ENCODE measurements at places on chromosomes 11 and 22.
A peak's percentile ranks its signal among the peaks of the same experiment; 100 is the strongest.

DNA sequence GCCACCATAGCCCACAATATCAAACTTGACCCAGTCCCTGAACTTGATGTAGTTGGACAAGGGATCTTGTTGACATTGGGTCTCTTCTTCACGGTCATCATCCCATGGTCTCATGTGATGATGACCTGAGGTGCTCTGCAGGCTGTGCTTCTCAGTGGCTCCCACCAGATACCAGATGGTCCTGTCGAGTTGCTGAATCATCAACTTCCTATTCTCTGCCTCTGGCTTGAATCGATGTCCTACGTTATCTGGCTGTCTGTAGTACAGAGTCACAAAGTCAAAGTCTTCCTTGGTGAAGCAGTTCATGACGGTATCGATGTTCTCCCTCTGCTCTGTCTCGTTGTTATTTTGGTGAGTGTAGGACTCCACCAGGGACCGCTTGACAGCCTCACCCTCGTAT, 145.7 kb upstream of the ALDH3B2 start:
- DNase-seq: no peak

DNA sequence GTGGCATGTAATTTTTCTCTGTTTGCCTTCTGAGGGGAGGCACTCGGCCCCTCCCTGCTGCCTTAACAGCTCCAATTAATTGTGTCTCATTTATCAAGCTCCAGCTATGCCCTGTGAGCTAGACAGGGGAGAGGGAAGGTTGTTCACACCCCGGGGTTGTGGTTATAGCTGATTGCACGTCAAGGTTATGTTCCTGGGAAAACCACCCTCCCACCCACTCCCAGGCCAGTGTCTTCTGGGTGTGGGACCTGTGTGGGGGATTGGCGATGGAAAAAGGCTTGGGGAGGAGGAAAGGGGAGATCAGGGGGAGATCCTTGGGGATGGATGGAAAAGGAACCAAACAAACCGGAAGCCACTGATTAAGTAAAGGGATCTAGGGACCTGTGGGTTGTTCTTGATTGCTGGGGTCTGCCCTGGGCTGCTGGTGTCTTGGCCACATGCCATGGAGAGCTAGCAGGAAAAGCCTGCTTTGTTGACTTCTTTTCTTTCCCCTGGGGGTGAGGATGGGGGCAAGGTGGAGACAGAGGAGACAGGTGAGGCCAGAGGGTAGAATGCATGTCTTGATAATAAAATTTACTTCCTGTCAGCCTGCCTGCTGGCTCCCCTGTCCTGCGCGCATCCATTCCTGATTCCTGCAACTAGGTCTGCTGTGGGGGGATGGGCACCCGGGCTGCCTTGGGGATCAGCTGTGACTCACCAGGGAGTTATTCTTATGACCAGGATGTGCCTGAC, 13.5 kb upstream of the SORL1-AS1 start:
- DNase-seq: peak; percentile 44

DNA sequence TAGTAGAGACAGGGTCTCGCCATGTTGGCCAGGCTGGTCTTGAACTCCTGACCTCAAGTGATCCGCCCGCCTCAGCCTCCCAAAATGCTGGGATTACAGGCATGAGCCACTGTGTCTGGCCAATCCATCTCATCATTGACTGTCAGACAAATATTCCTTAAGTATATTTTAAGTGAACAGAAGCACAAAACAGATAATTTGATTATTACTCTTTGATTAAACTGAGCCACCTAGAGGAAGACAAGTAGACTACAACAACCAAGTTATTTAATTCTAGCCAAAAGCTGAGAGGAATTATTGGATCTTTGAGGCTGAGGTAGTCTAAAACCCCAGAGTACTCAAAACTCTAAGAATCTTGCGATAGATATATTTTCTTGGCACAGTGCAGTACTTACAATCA, 1.2 kb downstream of the ACRV1 start:
- DNase-seq: peak; percentile 9

- peak; percentile 21 for DNase-seq
Measured at GRCh38 chr11:65279741-65280440, 18.1 kb downstream of the POLA2 start.

DNA sequence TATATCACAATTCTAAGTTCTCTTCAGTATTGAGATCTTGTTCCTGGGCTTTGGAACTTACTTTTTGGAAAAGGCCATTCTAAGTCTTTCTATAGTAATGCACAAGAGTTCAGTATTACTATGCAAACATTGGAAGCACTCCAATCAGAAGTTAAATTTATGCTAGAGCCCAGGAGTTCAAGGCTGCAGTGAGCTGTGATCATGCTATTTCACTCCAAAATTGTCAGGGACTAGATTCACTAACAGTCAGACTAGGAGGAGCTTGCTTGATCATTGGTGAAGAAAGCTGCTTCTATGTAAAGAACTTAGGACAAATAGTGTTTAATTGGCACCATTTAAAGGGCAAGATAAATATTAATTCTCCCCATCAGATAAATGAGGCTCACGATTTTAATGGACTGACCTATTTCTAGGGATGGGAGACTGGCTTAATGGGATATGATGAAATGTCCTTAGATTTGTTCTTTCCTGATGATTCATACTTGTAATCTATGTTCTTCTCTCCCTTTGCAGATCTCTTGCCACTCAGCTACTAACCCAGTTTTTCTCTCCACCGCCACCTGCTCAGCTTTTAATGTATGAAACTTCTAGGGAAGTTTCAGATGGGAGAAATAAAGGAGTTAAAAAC, 32.6 kb upstream of the TMEM123 start:
- no peak for DNase-seq

GRCh38 chr22:38415561-38416321, 39.3 kb downstream of the KCNJ4 start:
- no peak for DNase-seq

- DNase-seq: peak; percentile 46
Measured at GRCh38 chr22:36385491-36386350, 2.0 kb downstream of the MYH9 start.

DNA sequence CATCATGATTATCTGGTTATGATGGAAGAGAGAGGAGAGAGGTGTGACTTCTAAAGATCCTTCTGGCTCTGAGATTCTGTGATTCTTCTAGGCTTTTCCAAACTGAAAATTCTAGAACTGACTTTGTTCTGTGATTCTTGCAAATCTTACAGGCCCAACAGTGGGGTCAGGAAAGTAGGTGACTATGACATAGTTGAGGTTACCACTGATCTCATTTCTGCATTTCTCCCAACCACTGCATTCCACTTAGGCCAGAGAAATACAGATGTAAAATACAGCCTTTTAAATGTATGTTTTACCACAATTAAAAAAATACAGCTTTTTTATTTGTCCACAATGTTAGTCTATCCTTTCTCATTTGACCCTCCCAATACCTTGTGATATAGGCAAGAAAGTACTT, 83.7 kb downstream of the STIM1 start:
- DNase-seq: no peak

- DNase-seq: peak; percentile 30
Measured at GRCh38 chr11:13277768-13278608, at the start of gene BMAL1. Gene BMAL1 (plus strand): TSS chr11:13277790. CDS start chr11:13354309, 76,519 bp downstream.

- no peak for DNase-seq
Measured at GRCh38 chr11:128573638-128574037, 13.7 kb downstream of the ETS1 start.

DNA sequence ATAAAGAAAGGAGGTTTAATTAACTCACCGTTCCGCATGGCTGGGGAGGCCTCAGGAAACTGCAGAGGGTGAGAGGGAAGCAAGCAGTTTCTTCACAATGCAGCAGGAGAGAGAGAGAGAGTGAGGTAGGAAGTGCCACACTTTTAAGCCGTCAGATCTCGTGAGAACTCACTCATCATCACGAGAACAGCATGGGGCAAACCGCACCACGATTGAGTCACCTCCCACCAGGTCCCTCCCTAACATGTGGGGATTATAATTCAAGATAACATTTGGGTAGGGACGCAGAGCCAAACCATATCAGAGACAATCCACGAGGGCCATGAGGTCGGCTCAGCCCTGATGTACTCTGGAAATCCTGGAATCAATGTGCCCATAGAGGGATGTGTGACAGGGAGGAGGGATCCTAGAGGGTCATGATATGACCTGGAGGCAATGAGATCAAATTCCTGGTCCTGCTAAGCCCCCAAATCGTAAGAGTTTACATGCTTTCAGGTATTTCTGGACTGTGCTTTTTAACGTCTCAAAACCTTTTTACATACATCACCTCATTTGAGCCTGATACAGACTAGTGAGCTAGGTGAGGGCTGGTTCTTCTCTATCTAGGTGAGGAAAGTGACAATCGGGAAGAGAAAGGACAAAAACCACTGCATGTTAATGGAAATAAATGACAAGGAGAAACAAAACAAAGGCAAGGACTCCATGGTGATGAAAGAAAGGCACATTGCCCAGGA, 19.5 kb upstream of the RASSF10 start:
- DNase-seq: no peak

DNA sequence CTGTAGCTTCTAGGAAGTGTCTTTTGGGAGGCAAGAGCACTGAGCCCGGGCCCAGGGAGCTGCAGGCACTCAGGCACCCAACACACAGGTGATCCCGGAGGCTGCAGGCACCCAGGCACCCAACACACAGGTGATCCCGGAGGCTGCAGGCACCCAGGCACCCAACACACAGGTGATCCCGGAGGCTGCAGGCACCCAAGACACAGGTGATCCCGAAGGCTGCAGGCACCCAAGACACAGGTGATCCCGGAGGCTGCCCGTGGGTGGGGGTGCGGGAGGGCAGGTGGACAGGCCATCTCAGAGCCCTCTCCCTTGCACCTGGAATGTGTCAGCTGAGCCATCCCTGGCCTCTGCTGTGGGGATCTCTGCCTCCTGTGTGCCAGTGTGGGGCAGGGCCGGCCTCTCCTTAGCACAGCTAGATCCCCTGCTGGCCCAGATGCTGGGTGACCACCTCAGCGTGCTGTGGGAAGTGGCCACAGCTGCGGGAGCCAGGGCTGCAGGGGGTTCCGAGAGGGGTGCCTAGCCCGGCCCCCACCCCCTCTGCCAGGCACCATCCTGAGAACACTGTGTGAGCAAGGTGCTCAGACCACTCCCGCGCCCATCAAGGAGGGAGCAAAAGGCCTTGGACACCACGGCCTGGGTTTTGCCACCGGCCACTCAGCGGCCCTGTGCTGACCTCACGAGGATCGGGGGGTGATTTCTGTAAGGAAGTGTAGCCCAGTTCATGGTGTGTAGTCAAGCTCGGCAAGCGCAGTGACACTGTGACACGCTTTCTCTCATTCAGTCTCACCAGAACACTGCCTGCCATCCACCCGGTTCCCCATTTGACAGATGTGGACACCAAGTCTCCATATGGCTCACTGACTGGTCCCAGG, 14.2 kb downstream of the MRGPRG start:
- DNase-seq: no peak

GRCh38 chr11:129610125-129610524, 205.5 kb upstream of the TMEM45B start:
- no peak for DNase-seq

- DNase-seq: no peak
Measured at GRCh38 chr11:17550450-17551346, 3.6 kb downstream of the OTOG start.

- no peak for DNase-seq
Measured at GRCh38 chr11:118005224-118006152, 19.3 kb downstream of the IL10RA start.

GRCh38 chr11:33703234-33703633, 2.6 kb upstream of the C11orf91 start:
- no peak for DNase-seq

- no peak for DNase-seq
Measured at GRCh38 chr22:24450610-24451009, 23.2 kb downstream of the ADORA2A start.

DNA sequence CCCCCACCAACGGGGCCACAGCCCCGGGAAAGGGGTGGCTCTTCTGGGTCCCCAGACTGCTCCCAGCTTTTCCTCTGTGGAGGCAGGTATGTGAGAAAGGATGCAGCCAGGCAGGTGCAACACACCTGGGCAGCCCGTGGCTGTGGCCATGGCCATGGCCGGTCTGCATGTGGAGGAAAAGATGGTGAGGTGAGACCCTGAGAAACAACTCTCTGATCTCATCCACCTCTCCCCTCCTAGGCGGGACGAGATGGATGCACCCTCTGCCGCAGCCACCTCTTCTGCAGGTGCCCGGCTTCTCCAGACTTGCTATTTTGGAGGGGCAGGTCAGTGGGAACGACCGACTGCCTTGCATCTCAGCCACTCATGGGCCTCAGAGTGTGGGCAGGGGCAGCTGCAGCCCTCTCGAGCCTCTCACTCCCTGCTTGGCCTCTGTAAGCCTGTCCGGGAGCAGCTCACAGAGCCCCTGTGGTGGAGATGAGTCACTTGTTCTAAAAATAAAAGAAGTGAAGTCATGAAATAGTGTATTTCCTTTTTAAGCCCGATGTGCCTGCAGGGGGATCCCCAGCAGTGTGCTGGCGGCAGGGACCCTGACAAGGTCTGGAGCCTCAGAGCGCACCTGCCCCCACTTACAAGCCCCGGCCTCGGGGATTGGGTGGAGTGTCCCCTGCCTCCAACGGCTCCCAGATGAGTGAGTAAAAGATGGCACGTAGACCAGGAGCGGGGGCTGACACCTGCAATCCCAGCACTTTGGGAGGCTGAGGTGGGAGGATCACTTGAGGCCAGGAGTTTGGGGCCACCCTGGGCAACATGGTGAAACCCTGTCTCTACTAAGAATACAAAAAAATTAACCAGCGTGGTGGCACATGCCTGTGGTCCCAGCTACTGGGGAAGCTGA, 10.7 kb downstream of the SMIM38 start:
- no peak for DNase-seq

All from T-helper 2 cell (primary cell).